Fibroblast of gingiva (primary cell): ENCODE measurements at places on chromosomes 6 and 20.
A peak's percentile ranks its signal among the peaks of the same experiment; 100 is the strongest.

DNA sequence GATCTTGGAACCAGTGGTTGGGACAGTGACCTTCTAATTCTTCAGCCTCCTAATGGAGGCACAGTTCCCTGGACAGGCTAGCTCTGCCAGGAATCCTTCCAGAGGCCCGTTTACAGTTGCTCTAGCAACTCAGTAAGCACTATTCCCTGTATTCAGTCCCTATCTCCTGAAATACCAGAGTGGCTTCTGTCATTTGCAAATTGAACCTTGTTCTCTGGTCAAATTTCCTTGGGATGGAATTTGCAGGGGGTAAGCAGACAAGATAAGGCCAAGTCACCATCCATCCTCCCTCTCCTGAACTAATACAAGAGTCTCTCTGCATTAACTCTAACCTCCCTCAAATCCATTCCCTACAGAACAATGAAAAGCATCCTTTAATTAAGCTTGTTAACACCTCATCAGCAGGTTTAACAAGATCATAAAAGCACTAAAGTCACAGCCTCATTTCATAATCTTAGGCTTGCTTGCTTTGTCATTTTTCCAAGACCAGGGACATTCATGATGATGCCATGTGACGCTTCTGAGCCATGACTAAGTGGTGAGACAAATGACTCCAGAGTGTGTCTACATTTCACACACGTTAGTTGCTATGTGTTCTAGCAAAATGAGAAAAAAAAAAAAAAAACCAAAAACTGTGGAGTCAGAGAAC is 37.1 kb downstream of the SLC22A23 start:
- DNase-seq = peak; percentile 66

- DNase-seq = no peak
Observed at GRCh38 chr6:108156938-108157233, 8.9 kb upstream of the NR2E1 start.

GRCh38 chr6:63635588-63636517 is at the start of gene PHF3:
TSS of gene PHF3 (plus strand) at chr6:63635802. CDS start at chr6:63646552, 10,750 bp downstream.
- peak; percentile 89 for DNase-seq

DNA sequence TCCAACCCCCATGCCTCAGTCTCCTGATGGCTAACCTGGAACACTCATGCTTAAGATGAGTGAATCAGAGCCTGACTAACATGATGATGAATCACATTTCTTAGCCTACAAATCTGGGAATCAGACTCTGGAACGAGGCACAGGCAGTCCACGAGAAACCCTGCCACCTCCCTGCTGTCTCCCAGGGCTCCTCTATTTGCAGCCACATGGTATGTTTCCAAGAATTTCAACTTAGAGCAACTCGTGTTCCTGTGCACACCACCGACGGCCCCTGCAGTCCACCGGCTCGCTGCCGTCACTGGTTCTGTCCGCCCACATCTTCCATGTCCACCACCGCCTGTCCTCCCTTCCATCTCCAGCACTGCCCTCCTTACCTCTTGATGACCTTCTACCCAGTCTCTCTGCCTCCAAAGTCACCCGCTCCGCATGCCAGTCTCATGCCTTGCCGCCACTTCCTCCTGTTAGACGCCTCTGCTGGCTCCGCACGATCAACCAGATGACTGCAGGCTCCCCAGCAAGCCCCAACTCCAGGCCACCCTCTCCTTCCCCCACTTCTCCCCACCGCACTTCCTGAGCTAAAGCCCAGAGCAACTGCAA is 87.6 kb downstream of the AGPAT4 start:
- DNase-seq = peak; percentile 47

DNA sequence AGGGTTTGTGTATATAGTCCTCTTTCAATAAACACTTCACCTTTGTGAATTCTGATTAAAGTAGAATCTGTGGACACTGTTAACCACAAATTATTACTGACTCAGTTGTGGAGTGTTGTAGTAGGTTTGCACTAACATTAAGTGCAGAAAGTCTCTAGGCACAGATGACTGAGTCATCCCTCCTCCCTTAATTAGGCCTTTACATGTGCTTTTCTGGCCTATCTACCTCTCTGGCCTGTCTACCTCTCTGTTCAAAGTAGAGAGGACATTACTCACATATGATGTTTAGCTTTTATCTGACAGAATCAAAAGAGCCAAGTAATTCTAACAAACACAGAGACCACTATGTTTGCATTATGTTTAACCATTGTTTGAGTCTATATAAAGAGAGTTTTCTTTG is 783.0 kb downstream of the TENT5A start:
- DNase-seq = no peak

- no peak for DNase-seq
Observed at GRCh38 chr6:61606500-61606899, 679.5 kb downstream of the KHDRBS2 start.

DNA sequence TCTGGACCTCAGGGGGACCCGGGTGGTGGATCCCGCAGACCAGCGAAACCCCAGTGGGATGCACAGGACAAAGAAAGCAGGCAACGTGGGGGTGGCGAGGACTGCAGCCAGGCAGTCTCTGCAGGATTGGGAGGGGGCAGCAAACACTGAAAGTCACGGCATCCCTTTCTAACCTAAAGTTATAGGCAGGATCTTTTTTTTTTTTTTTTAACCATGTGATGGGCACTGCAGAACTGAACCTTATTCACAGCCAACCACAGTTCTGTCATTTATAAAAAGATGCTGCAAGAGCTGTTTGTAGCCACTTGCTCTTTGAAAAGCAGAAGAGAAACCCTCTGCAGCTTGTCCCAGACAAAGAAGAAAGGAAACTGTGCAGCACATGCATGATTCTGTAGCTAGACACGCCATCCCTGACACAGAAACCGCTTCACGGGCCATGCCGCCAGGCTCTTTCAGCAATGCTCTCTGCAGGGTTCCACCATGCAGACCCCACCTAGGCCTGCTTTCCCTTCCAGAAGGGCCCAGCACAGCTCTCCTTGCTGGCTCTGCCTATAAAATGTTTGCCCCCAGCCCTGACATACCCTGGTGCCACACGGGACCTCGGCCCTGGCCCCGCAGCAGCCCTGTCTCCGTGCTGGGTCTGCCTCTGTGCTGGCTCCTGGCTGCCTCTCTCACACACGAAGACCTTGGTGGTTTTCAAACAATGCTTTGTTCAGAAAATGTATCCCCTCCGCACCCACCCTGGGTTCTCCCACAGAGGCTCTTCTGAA is 70.8 kb downstream of the PYGB start:
- DNase-seq = no peak

- DNase-seq = peak; percentile 10
Observed at GRCh38 chr6:131061751-131062119, 1.3 kb downstream of the EPB41L2 start.

DNA sequence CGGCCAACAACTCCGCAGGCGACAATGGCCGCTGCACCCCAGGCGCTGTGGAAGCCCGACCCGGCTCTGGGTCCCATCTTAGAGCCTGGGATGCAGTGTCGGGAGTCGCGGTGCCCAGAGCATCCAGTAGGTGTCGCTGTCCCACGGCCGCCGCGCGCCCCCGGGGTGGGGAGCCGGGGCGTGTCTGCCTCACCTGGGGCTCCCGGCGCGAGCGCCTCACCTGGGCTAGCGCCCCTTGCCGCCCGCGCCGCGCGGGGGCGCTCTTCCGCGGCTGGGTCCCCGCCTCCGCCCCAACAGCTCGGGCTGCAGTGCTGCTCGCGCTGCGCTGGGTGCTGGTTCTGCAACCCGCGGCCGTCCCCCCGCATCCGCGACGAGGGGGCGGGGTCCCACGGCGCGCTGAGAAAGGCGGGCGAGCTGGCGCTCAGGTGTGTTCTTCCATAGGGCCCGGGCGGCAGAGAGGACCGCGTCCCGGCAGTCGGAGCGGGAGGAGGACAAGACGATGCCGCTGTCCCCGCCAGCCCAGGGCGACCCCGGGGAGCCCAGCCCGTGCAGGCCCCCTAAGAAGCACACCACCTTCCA is at the start of gene CRYBG1:
Gene CRYBG1 (plus strand): TSS at position 308 of the 579 bp plus-strand sequence. CDS start 192 bp downstream, at position 500.
- DNase-seq = no peak

DNA sequence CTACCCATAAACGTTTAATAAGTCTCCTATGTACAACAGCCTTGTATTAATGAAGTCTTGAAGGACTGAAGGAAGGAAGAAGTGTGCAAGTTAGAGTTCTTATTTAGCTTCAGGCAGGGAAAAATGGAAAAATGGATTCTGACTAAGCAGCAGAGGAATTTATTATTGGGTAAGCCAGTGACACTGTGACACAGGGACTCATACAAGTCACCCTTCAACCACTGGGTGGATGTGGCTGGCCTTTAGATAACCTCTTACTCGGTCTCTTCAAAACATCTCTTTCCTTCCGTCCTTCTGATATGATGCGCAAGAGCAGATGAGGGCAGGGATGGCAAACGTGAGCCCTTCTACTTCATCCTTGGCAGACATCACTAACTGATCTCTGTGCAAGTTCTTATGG is 145.6 kb downstream of the DHX35 start:
- no peak for DNase-seq

DNA sequence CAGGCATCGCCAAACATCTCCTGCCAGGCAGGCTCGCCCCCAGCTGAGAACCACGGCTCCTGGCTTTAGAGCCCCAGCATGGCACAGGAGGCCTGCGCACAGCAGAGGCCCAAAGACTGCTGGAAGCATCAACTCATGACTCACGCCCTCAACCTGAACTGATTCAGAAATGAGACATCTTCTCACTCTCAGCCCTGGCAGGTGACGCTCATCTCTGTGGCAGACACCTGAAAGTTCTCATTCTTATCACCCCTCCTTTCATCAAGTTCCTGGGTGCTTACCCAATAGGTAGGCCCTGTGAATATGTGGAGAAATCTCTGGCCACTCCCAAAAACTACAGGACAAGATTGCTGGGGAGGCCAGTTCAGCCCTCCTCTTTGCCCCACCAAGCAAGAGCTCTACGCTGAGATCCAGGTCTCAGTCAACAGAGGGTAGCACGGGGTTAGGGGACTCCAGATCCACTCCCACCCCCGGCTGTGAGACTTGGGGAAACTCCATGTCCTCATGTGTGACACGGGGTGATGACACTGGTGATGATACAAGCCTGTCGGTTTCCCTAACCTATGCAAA is 11.3 kb downstream of the NFATC2 start:
- DNase-seq = no peak

DNA sequence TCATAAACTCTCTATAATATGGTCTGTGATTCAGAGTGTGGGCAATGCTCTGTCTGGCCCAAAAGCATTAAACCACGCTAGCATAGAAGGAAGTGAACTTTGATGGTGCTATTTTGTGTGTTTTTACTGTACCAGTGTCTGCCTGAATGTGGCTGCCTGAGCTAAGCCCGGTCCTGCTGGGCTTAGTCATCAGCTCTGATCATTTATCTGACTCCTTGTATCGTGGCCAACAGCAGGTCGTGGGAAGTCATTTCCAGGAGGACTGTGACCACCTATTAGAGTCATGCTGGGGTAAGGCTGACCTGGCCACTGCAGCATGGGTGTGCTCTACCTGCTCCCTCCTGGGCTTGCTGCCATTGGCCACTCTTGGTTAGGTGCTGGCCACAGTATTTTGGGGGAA is 239.1 kb upstream of the CEP162 start:
- peak; percentile 9 for DNase-seq

DNA sequence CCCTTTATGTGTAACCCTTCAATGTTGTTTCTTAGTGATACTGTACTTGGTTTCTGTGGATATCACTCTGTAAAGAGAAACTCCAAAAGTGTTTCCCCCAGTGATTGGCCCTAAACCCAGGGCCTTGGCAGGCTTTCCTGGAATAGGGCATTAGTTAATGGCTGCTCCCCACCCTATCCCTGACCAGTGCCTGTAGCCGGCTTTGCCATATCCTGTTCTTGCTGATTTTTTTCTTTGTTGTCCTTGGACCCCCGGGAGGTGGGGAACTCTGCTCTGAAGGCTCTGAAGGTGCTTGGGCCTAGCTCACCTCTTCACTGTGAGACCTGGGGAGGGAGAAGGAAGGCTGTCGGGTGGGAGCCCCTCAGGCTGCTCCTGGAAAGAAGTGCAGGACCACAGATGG is 120.1 kb downstream of the TCP11 start:
- no peak for DNase-seq

GRCh38 chr20:16189371-16189770 is 383.9 kb downstream of the KIF16B start:
- DNase-seq = no peak

- DNase-seq = no peak
Observed at GRCh38 chr20:13251904-13252297, 30.8 kb downstream of the ISM1 start.

DNA sequence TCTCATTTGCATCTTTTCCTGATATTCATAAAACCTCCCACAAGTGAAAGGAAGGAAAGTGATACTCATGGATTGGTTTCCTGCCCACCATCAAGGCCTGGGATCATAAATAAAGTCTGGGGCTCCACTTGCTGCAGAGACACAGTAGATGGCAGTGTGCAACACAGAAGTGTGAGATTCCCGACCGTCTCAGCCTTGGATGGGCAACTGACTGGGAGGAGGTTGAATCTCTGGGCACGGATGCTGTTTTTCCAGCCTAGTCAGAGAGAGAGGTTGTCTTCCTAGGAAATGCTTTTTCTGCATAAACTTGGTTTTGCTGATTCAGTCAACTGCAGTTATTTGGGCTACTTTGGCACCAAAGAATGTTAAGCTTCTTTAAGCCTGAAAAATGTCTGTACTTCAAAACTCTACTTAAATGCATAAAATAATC is 9.9 kb upstream of the RFPL4B start:
- peak; percentile 85 for DNase-seq

DNA sequence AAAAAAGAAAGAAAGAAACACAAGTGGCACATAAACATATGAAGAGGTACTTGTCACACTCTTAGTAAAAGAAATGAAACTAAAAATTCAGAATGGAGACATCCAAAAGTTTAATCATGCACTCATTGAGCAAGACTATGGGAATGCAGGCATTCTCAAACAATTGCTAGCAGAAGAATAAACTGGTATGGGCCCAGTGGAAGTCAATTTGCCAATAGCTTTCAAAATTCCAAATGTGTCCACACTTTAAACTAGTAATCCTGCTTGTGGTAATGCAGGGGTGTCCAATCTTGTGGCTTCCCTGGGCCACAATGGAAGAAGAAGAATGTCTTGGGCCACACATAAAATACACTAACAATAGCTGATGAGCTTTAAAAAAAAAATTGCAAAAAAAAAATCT is 97.4 kb downstream of the EPB41L2 start:
- peak; percentile 89 for DNase-seq

GRCh38 chr6:43812850-43813578 is 43.0 kb downstream of the VEGFA start:
- DNase-seq = no peak

DNA sequence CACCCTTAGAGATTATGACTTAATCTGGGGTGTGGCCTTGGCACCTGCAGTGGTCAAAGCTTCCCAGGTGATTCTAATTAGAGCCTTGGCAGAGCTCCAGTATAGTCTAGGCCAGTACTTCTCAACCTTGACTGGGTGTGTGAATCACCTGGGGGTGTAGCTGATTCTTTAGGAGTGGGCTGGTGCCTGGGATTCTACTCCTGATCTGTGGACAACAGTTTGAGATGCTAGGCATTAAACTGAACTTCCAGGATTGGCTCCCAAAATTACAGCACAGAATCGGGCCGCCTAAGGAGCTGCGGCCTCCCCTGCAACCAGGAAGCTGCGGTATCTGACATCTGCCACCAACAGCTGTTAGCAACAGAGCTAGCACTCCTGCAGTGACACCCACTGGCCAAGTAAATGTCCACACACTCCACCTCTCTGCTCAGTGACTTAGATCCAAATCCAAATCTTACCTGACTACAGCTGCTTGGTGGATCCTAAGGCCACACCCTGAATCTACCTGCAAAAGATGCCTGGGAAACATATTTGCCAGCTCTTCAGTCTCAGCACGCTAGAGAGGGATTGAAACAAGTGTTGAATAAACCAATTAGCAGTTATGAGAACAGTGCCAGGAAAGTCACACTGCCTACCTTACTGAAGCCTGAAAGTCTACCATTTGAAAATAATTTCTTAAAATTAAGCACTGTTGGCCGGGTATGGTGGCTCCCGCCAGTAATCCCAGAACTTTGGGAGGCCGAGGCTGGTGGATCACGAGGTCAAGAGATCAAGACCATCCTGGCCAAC is 126.7 kb downstream of the UNC5CL start:
- DNase-seq = peak; percentile 6
